NCI-H1417 (cell line): ENCODE measurements at places on chromosomes 1 and 21.
A peak's percentile ranks its signal among the peaks of the same experiment; 100 is the strongest.

DNA sequence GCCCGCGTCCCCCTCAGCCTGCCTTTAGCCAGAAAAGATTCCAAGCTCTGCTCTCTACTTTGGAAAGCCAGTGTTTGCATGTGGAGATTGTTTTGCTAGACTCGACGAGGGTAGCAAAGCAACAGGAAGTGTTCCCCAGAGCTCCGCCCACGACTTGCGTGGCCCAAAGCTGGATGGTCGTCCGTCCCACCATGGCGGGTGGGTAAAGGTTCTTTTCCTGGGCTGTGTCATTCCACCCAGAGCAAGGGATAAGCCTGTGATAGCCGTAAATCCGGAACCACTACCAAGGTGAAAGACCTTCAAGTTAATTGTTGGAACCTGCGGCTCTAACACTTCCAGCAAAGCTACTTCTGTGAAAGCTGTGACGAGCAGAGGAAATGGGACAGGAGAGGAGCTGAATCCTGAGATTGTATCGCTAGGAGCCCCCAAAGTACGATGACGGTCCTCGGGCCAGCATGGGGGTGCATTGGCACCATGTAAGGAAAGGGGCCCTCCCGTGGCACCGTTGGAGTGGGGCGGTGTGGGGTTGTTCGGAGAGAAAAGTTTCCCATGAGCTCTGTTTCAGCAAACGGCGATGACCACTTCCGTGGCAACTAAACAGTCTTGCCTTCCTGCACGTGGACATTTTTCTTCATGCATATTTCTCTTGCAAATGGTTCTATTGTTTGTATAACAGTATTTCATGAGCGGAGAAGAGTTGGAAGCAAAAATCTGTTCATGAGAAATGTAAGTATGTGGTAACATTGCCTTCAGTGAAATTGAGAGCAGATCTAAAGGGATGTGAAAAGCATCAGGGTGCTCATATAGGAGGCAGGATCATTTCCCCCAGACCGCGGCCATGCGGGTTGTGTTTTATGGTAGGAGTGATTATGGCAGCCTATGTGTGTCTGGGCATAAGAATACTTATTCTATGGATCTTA is 8.4 kb downstream of the MX2 start:
- no peak for DNase-seq

DNA sequence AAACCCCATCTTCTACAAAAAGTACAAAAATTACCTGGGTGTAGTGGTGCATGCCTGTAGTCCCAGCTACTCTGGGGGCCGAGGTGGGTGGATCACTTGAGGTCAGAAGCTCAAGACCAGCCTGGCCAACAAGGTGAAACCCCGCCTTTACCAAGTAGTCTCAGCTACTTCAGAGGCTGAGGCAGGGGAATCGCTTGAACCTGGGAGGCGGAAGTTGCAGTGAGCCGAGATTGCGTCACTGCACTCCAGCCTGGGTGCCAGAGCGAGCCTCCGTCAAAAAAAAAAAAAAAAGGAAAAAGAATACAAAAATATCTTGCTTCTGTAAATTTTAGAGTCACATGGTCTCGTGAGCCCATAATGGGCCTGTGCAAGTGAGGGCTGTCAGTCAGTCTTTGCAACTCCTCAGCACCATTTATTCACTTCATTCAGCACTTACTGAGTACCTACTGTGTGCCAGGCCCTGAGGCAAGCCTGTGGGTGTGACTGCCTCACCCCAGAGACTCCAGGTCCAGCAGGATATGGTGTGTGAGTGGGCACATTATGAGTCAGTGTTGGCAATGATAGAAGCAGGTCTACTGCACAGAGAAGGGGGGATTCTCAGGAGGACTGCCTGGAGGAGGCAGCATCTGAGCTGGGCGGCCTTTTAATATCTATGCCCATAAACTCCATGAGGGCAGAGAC is 46.8 kb upstream of the TARDBP start:
- DNase-seq = no peak

- DNase-seq = no peak
Observed at GRCh38 chr1:165303386-165303785, 53.1 kb downstream of the LMX1A start.

DNA sequence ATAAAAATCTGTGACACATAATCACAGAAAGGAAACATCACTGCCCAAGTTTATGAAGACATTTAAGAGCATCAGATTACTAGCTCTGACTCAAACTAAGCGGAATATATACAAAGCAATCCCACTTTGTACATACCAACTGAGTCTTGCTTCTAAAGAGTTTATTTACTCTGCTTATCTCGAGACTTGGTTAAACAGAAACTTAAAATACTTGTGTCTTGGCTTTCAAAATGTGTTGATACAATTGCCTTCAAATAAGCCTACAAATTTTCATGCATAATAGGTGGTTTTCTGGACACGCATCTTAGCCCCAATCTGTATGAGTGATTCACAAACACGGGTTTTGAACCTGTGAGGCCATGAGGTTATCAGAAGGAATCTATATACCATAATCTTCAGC is 21.0 kb downstream of the CD160 start:
- no peak for DNase-seq

GRCh38 chr1:201731592-201731991 is 97.4 kb upstream of the IPO9 start:
- no peak for DNase-seq

DNA sequence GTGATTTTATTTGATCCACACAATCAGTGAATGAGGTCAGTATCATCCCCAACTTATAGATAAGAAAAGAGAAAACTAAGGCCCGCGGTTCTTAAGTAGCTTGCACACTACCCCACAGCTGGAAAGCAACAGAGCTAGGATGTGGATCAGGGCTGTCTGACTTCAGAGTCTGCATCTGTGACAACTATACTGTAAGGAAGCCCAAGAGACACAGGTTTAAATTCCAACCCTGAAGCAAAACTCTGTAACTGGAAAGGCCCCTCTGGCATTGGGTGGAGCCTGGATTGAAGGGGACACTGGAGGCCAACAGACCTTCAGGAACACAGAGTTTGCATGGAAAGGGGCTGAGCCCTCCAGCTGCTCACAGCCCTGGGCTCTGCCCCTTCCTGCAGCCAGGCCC is 40.2 kb downstream of the LGR6 start:
- DNase-seq = no peak

DNA sequence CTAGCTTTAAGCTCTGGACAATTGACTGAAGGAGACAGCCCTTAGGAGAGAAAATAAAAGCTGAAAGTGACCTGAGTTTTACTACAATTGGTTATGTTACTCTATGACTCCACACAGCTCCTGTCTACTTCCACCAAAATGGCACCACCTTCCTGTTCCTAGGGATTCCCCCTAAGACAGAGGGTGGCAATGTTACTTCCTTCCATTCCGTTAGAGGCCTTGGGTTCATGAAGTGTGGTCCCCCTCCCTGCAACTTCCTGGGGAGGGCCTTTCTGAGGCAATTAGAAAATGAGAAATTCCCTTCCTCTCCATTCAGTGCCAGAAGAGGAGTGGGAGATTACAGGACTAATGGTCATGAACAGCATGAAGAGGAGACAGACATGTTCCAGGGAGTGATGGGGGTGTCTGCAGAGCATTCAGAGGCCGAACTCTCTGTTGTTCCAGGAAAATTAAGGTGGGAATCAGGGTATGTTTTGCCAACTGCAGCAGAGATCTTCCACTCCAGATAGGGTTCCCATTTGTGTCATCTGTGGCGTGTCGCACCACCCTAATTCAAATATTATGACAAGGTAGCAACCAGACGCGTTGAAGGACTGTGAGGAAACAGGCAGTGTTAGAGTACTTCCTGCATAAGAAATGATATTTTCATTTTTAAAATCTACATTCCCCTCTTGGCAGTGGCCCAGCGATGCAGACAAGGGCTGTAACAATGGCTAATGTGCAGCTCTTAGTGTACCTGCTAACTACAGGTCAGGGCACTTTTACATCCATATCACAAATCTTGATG is 53.1 kb upstream of the TRIM67 start:
- DNase-seq = no peak

DNA sequence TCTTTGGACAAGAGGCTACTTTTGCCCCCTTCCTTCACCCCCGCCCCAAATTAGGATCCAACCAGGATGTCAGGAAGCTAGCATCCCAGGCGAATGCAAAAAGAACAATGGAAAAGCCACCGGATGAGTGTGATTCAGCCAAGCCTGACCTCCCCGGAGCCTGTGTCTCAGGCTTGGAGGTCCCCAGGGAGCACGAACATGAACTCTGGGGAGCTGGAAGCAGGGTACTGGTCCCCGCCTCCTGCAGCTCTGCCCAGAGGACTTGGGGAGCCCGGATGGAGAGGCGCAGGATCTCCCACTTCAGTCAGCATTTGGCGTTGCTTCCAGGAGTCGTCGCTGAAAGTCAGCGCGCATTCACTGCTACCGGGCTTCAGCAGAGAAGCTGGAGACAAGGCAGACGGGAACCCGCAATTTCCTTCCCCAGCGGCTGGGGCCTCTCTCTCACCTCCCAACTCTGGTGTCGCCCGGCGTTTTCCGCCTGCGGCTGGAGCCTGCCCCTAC is 1.8 kb upstream of the TBX15 start:
- DNase-seq = no peak

DNA sequence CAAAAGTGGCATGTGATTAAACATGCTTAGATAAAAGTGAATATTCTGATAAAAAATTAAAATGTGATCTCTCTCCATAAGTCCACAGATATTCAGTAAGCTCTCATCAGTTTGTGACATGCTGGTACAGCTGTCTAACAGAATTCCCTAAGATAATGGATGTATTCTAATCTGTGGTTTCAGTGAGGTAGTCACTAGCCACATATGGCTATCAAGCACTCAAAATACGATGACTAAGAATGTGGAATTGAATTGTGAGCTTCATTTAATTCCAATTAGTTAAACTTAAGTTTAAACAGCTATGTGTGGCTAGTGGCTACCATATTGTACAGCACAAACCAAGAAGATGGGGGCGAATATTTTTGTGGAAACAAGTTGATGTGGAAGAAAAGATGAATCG is 4.1 kb upstream of the REG4 start:
- DNase-seq = no peak

DNA sequence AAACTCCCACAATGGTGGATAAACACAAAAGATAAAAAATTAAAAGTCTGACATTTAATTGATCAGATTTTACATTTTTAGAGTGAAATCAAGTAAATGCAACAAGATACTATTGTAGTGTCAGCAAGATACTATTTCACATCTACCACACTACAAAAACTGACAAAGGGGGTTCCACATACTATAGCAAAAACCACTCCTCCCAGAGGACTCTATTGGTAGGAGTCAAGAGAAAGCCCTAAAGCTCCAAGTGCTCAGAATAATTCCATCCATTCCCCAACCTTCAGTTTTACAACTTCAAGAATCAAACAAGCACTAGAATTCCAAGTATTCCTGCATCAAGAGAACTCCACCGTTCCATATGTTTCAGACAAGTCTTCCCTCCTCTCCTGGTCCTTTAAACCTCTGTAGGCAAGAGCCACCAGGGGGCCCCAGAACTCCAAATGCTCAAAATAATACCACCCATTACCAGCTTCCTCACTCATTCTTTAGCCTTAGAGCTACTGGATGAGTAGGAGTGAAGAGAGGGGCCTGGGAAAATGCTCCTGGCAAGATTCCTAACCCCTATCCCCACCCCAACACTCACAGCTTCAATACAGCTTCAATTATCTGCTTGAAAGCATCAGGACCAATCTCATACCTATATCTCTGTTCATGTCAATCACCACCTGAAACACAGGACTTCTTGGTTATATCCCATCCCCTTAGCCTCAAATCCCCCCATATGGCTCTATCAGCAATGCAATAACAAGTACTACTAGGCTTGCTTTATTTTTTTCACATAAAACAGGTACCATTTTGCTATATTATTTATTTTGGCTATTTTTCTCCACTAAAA is 9.9 kb downstream of the TOR1AIP2 start:
- DNase-seq = peak; percentile 64

DNA sequence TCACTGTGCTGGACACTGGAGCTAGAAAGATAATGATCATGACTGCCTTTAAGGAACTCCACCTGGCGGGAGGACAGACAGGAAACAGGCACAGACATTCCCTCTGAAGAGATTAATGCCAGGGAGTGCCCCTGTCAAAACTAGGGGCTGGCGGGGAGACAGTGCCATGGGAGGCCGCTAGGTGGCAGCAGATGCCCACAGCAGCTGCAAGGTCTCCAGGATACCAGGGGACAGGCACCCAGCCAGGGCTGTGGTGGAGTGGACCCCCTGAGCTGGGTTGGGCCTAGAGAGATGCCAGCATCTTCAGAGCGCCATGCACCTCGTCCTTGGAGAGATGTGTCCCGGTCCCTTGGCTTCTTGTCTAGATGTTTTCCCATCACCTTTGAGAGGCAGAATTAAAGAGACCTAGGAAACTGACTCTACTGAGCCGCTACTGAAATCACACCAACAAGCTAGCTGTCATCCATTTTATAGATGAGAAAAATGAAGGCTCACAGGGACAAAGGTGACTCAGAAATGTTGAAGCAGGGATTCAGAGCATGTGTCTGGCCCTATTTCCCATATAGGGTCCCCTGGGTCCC is 3.6 kb downstream of the REN start:
- peak; percentile 79 for DNase-seq

DNA sequence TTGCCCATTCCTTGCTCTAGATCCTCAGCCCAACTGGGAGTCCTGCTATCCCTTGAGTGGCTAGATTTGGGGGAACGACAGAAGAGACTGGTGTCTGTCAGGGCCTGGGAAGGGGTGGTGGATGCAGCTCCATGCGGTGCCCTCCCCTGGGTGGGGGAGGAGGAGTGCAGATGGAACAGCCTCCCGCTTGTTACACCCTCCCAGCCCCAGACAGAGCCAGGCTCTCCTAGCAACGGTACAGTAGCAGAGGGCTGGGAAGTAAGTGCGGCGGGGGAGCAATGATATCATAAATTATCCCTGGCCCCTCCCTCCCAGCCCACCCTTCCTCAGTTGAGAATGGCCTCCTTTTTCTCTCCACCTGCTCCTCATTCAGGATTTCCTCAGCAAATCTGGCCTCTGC is 37.2 kb downstream of the RHBG start:
- DNase-seq = peak; percentile 26

- DNase-seq = no peak
Observed at GRCh38 chr1:94283462-94283861, 46.1 kb upstream of the ARHGAP29 start.

DNA sequence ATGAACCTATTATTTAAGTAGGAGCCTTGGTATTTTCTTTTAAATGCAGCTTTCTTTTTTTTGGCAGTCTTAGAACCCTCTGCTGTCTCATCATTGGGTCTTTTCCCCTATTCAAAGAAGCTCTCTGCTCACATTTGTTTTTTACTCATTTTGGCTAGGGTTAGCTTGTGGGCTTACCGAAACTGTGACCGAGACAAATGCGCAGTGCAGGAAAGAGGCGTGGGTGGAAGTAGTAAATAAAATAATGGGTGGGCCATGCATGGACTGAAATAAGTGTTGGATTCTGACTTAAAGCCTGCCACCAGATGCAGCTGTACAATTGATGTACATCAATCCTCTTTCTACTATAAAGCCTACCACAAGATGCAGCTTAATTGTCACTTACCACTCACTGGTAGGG is 14.7 kb downstream of the XPR1 start:
- no peak for DNase-seq
